ENCODE measurements at places on chromosomes 11 and 22.

DNA sequence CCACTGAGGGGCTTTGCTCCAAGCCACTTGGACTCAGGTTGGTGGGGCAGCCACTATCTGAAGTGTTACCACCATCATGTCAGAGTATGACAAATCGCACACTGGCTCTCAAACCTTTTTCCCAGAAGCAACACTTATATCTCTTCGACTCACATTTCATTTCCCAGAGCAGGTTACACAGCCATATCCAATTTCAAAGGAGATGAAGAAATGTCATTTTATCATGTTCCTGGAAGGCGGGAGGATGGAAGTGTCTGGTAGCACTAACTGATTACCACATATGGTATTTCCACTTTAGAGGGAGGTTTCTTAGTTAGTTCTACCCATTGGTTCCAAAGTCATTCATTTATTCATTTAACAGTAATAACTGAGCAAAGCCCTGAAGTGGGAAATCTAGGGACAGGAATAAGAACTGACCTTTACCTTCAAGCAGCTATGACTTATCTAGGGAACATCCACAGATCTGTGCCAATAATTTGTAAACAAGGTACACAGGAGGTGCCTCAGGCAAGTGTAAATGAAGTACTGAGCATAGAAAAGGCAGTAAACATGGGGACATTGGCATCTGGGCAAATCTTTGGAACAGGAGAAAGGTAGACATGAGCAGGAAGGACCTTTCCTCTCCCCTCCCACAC lies 54.9 kb upstream of the LRRC55 start:
- no peak for DNase-seq

DNA sequence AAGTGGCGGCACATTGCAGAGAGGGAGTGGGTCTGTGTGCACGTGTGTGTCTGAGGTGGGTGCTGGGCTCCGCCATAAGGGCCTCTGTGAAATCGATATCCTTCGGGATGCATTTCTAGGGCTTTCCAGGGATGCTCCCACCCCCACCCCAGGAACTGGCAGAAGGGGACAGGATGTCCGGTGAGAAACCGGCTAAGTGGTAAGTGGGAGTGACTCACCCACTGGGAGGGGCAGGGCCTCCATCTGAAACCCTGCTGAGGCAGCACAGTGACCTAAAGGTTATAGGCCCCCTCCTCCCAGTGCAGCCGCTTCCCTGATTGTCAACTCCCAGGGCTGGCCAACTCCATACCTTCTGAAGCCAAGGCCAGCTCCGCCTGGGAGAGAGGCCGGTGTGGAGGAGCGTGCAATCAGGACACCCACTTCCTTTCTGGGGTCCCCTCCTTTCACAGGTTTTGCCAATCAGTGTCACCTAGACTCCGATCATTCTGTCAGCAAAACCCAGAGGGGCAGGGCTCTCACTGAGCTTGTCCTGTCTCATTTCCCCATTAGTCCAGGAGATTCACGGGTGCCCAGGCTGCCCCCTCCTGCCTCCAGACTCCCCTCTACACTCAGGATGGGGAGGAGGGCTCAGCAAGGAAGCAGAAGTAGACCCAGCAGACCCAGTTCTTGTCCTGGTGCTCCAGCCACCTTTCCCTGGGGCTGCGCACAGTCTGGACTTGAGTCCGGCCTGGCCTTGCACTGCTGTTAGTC lies 44.5 kb downstream of the NECTIN1 start:
- no peak for DNase-seq

- DNase-seq: no peak
These were observed 198.7 kb upstream of the LUZP2 start for GRCh38 chr11:24298146-24298545.

- peak; percentile 27 for DNase-seq
These were observed 10.7 kb upstream of the ACCSL start for GRCh38 chr11:44036811-44037657.

- DNase-seq: no peak
These were observed 85.9 kb downstream of the PAX6 start for GRCh38 chr11:31725176-31725575.

- no peak for DNase-seq
These were observed 456.5 kb upstream of the CNTN5 start for GRCh38 chr11:98564233-98564632.

GRCh38 chr11:78860720-78861422 lies 286.2 kb upstream of the NARS2 start:
- DNase-seq: peak; percentile 6

GRCh38 chr11:30424844-30425243 lies 101.9 kb downstream of the ARL14EP start:
- no peak for DNase-seq

DNA sequence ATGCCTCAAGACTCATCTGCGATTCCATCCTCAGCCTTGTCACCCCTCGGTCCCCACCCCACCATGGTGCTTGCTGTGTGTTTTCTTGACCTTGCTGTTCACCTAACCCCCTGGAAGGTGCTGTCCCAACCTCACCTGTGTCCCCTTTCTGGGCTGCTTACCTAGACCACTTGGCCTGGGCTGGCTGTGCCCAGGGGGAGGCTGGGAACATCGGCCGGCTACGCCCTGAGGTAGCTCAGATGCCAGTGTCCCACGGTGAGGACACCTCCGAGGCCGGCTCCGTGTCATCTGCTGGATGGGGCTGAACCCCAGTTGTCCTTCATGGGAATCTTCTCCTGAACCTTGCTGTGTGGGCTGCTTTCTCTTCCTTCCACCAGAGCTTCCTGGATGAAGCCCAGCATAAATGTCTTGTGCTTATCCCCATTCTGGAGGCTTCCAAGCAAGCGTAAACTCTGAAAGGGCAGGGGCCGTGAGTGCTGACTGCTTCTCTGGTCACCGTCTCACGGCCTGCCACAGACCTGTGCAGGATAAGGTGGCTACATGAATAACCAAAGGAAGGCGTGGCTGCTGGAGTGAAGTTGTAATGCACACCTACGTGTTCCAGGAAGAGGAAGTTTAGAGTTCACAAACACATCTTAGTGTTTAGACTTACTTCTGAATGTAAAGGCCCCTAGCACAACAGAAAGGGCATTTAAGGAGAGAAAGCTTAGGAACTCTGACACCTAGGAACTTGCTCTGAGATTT lies 724.3 kb downstream of the TBC1D22A start:
- DNase-seq: no peak

DNA sequence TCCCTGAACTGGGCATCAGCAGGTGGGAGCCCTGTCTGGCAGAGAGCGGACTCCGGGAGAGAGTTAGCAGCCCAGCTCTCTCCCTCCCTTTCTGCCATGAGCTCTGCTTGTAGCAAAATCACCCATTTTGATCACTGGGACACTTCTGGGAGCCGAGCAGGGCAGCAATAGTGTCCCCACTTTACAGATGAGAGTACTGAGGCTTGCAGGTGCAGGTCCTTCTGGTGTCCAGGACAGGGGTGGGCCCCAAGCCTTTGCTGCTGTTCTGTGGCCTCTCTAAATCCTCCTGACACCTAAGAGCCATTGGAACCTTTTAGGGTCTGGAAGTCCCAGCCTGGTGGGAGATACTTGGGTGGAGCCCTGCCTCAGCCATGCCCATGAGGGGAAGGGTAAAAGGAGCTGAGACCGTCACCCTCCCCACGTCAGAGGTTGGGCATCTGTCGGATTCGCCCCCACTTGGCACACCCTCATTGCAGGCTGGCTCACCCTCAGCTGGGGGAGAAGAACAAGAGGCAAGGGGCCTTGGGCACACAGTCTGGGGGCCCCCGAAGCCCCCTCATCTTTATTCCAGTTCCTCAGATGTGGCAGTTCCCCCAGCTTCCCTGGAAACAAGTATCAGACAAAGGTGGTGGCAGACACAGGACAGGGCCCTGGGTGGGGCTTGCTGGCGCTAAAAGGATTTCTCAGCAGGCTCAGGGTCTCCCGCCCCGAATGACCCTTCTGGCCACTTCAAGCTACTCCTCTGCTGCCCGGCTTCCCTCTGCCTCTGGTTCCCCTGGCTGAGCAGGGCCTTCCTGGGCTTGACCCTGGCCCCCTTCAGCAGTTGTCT lies 4.5 kb downstream of the RIN1 start:
- no peak for DNase-seq

DNA sequence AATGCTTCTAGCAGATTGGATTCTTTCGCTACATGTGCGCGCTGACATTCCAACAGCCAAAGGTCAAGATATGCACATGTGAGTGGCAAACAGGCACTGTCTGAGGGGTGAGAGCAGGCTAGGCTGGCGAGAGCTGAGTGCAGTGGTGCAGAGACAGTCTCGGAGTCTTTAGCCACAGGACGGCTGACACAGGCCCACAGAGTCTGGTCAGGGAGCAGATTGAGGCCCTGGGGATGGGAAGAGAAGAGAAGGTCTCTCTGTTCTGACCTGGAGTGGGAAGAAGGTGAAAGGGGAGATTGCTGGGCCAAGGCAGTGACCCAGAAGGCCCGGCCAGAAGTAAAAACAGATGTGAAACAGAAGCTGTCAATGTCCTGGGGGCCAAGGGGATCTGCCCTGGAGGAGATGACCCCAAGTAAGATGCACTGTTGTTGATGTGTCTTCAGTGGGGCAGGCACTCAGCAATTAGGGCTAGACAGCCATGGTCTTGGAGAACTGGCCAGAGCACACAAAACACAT lies 197.8 kb downstream of the ETS1 start:
- DNase-seq: no peak

DNA sequence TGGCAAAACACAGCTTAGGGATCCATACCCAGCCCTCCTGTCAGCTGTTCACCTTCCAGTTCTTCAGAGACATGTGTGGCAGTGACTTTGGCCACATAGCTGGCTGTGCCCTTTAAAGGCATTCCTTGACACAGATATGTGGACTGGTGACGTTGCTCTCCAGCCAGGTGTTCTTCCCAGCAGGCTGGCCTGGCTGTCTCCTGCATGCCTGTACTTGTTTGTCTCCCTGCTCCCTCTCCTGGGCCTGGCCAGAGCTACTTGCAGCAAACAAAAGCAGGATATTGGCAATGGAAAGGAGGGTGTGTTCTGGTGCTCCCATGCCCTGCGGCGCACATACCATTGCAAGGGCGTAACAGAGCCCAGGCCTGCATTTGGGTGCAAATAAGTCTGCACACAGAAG lies 38.3 kb downstream of the PIK3IP1 start:
- no peak for DNase-seq
